ENCODE measurements at places on chromosomes 6 and 20.

GRCh38 chr6:150298030-150298380 lies 70.8 kb upstream of the IYD start:
- DNase-seq = no peak

DNA sequence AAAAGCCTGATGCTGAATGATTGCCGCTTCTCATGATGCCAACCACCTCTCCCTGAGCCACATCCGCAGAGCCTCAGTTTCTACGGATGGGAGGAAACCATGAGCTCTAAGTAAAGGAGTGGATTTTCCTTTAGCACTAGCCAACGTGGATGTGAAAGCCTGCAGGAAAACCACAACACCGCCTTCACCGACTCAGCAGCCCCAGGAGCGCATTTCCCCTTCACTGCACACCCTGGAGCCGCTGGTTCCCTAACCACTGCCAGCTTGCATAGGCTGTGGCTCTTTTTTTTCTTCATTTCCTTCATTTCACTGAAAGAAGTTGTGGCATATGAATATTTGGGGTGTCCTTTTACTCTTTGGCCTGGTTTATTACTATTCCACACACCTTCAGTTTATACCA lies 50.5 kb upstream of the SSTR4 start:
- no peak for DNase-seq

- DNase-seq = no peak
These were observed 26.8 kb upstream of the PREP start for GRCh38 chr6:105429676-105430075.

DNA sequence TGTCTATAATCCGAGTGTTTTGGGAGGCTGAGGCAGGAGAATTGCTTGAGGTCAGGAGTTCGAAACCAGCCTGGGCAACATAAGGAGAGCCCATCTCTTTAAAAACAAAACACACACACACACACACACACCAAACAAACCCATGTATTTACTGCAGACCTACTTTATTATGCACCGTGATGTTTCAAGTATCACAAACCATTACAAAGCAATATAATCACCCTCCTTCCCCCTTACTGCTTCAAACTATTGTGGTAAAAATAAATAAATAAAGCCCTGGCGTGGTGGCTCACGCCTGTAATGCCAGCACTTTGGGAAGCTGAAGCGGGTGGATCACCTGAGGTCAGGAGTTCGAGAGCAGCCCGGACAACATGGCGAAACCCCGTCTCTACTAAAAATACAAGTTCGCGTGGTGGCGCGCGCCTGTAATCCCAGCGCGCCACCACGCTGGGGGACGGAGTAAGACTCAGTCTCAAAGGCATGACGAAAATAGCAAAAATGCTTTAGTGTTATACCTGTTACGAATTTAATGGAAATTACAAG lies 1.5 kb downstream of the TBCC start:
- no peak for DNase-seq

Measured in stimulated activated CD8-positive, alpha-beta memory T cell treated with anti-CD3 and anti-CD28 coated beads, Interleukin-4, amount 100 ng/mL, for 4 hours (primary cell).